ENCODE measurements at places on chromosomes 16 and 17.

DNA sequence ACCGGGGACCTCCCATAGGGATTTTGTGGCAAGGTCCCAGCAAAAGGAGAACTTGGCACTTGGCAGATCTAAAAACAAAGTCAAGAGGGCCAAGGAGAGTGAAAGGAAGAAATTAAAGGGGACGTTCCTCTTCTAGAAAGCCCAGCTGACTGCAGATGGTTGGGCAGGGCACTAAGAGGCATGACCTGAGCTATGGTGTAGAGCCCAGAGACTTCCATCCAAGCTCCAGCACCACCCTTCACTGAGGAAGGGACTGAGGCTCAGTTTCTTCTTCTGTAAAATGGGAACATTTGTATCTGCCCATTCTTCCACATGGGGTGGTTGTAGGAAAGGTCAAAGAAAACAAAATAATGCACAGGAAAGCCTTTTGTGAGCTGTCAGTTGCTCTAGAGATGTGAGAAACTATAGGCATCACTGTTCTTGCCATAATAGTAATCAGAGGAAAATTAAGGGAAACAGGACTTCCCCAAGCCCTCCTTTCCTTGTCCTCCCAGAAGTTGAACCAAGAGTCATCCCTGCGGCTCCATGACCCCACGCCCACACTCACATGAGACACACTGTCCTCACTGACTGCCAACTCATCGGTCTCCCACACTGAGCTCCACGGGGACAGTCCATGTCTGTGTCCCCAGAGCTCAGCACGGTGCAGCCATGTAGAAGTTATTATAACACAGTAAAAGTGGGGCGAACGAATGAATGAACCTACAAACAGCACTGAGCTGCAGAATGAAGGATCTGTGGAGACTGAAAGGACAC lies 10.4 kb downstream of the CD300LF start:
- DNase-seq = no peak

GRCh38 chr16:54344646-54345630 lies 58.4 kb upstream of the IRX3 start:
- DNase-seq = no peak

DNA sequence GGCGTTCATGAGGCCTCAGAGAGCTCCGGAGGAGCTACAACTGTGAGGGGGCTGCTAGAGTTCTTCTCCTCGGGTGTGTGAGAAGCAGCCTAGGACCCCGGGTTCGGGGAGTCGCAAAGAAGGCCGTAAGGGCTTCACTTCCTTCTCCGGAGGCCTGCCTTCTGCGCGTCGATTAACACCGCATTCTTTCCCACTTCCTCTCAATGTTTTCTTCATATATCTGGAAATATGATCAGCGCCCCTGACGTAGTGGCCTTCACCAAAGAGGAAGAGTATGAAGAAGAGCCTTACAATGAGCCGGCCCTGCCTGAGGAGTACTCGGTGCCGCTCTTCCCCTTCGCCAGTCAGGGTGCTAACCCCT lies 449 bp downstream of the SMCR8 start:
- DNase-seq = no peak

DNA sequence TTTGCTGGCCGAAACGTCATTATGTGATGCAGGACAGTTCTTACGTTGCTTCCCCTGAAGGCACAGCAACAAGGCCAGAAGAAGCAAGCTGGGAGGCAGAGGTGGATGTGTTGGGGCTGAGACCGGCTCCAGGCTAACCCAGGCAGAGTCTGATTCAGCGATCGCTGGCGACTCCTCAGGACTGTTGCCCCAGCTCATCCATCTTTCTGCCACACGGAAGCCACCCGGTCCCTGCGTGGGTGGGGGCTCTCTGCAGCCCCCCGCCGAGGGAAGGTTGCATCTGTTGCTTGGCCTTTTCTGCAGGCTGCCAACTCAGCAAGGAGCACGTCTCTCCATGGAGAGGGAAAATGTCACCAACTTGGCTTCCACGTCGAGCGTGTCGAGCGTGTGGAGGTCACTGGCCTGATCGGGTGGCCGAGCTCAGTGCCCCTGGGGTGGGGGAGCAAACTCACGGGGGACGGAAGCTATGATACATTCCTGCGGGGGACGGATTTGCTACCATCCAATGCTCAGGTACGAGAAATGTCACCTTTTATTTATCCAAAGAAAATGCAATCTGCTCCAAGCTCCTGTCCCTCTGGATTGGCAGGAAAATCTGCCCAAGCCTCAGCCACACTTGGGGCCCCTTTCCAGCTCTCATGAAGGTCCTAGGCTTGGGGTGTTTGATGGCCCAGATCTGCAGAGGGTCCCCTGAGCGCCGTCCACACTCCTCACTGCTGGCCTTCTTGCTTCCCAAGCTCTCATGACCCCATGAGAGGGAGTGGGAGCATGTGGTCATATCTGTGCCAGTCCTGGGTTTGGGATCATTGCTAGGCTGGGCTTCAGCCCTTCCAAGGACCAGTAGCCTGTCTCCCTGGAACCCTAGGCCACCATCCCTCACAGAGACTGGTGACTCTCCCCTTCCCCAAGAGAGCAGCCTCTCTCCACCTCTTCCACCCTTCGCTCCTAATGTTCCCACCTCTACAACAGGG lies 69.4 kb downstream of the RPH3AL start:
- no peak for DNase-seq

GRCh38 chr17:28854457-28855335 lies at the start of gene ERAL1:
ERAL1 (plus strand) TSS chr17:28855016; CDS start chr17:28855035, 19 bp downstream.
- peak; percentile 93 for DNase-seq

- DNase-seq = no peak
Observed at GRCh38 chr17:28755486-28755885, 11.7 kb downstream of the TRAF4 start.

- DNase-seq = peak; percentile 21
Observed at GRCh38 chr17:13888056-13888609, 181.2 kb upstream of the COX10 start.

- peak; percentile 9 for DNase-seq
Observed at GRCh38 chr16:50021544-50021943, 3.5 kb upstream of the CNEP1R1 start.

GRCh38 chr16:69318177-69318910 lies 7.2 kb downstream of the VPS4A start:
- no peak for DNase-seq

DNA sequence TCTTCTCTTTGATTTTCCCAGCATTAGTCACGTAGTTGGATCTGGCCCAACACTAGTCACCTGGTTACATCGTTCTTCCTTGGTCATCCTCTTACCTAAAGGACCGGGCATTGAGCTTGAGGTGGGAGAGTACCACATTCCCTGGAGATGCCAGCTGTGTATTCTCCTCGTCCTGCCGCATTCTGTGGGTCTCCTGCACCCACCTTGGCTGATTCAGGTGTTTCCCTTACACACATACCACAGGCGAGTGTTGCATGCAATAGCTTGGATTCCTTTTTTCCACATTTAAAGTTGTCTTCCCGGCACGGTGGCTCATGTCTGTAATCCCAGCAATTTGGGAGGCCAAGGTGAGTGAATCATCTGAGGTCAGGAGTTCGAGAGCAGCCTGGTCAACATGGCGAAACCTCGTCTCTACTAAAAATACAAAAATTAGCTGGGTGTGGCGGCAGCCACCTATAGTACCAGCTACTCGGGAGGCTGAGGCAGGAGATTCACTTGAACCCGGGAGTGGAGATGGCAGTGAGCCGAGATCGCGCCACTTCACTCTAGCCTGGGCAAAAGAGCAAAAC lies 21.6 kb upstream of the CLEC18C start:
- DNase-seq = peak; percentile 53

DNA sequence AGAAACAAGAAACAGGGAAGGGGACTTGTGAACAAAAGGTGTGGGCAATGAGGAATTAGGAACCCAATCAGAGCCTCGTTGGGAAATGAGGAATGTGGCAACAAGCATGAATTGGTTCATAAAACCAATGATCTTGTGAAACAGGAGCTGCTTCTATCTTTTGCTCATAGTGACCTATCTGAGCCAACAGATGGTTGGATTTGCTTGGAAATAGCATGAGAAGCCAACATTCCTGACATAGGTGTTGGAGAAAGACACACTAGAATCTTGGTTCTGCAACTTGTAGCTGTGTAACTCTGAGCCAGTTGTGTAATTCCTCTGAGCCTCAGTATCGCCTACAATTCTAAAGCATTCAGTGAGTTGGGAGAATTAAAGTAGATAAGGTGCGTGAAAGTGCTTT lies 251.9 kb upstream of the AXIN2 start:
- peak; percentile 22 for DNase-seq

- DNase-seq = peak; percentile 62
Observed at GRCh38 chr17:41329279-41329948, 13.9 kb upstream of the KRTAP17-1 start.

DNA sequence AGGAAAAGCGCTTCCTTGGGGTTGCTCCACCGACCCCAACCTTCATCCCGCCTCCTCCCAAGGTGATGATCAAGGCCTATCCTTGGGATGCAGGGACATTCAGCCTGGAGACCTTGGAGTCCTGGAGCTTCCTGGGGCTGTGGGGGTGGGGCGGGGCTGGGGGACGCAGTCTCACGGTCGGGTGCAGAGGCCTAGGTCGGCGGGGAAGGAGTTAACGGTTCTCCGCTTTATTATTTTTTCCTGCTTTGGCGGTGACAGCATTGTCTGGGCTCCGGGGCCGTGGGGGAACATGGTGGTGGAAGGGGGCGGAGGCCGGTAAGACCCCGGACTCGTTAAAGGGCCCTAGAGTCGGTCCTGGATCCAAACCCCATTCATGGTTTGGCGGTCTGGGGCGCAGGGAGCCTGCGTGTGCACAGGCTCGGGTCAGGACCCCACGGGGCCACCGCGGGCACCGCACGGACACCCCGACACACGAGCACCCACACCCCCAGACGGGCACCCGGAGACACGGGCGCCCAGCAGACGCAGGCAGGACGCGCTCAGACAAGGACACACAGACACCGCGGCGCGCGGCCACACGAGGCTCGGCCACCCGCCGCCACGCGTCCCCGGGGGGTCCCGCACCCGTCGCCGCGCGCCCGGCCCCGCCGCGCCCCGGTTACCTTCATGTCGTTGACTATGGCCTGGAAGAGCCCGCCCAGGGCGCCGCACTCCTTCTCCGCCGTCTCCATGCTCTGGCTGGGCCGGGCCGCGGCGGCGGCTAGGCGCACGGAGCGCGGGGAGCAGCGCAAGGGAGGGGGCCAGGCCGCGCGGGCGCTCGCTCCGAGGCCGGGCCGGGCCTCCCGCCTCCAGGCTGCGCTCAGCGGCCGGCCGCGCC lies 554 bp downstream of the MTSS2 start:
- no peak for DNase-seq

DNA sequence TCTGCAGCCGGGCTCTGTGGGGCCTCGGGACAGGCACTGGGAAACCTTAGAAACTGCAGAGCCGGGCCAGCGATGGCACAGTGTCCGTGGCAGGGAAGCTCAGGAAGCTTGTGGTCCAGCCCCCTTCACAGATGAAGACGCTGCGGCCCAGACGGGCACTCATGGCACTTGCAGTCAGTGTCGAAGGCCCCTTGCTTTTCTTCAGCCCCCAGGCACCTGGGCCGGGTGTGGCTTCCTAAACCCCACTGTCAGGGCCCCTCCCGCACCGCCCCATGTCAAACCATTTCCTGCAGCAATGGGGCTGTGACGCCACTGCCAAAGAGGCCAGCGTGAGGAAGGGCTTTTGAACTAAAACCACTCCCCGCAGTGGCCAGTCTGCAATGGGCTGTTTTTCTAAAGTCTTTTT lies 164.0 kb downstream of the LAT start:
- DNase-seq = no peak

- peak; percentile 86 for DNase-seq
Observed at GRCh38 chr17:28335959-28336871, 654 bp downstream of the TNFAIP1 start.

DNA sequence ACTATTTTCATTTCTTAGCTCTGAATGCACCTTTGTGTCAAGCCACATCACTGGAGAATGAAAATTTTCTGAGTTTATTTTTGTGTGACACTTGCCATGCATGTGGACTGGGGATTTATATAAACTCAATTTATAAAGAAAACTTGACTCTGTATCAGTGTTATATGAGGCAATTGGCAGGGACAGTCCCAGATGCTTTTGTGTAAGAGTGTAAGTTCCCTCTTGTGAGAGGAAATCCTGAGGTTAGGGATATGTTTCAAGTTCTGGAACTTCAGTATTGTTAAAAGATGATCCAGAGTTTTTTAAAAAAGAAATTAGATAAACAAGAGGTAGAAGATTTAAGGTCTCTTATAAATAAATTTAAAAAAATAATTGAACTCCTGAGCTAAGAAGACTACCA lies 10.9 kb upstream of the CCL8 start:
- no peak for DNase-seq
